ENCODE measurements at places on chromosomes 2 and 18. TPM values are rescaled to one million over a fixed set of nuclear protein-coding genes. Genes with fewer than 3 reads are reported as not detected.

The SNRPD1 gene
- total RNA-seq = 69.3 TPM

The REV1 gene
- 13.6 TPM for total RNA-seq

The PLGLB2 gene
- total RNA-seq = 0.05 TPM

The SULT1C4 gene
- not detected for total RNA-seq
